ENCODE measurements at places on chromosomes 5 and 9. TPM values are rescaled to one million over a fixed set of nuclear protein-coding genes. Genes with fewer than 3 reads are reported as not detected.

- DNase-seq: no peak
These were observed 124.4 kb downstream of the EBF1 start for GRCh38 chr5:158975363-158975762.

Gene DMGDH
- 0.18 TPM for total RNA-seq

- DNase-seq: no peak
These were observed 71.4 kb downstream of the MYO10 start for GRCh38 chr5:16864631-16865131.

DNA sequence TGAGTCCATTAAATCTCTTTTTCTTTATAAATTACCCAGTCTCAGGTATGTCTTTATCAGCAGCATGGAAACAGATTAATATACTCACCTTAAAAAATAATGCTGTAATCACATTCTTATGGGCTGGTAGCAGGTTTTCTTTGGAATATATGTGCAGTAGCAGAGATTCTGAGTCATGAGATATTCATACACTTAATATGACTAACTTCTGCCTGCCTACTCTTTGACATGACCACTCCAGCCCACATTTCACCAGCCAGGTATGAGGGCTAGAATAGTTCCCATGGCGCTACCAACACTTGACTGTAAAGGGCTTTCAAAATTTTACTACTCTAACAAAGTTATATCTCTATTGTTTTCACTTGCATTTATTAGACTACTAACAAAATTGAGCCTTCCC, 74.1 kb upstream of the GHR start:
- DNase-seq: no peak

DNA sequence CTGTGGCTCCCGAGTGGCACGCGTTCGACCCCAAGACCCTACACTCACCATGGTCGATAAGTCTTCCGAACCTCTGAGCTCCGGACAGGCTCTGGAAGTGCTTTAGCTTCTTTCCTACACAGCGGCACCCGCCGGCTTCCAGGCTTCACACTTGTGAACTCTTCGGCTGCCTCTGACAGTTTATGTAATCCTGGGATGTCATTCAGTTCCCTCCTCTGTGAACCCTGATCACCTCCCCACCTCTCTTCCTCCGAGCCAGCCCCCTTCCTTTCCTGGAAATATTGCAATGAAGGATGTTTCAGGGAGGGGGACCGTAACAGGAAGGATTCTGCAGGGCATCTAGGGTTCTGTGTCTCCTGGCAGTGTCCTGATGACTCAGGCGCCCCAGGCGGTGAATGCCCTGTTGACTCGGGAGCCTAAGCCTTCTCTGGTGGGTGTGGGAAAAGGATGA, at the start of gene CD14:
Gene CD14 (minus strand): TSS at position 155 of the 451 bp plus-strand sequence. CDS start 104 bp downstream, at position 51.
- peak; percentile 58 for DNase-seq

DNA sequence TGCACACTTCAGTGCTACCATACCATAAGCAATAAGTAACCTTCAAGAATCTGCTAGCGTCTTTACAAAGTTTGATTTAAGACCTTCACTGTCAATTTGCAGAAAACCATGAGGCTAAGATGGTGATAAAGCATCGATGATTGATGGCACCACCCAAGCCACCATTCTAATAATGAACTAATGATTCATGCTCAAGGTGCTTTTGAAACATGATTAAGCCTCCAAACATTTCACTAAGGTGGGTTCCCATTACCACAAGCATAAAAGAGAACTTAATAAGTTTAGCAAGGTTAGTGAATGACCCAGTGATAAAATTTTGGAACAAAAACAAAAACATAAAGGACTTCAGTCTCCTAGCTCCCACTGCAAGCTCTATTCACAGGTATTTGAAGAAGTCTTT, 214.7 kb downstream of the FBXL17 start:
- no peak for DNase-seq

- peak; percentile 64 for DNase-seq
These were observed 60.4 kb upstream of the CAST start for GRCh38 chr5:96601715-96602244.

Gene FBN2
- total RNA-seq: 19.1 TPM

GRCh38 chr9:108316066-108316465, 539.7 kb downstream of the ACTL7B start:
- DNase-seq: no peak

GRCh38 chr5:79871364-79872120, 119.5 kb downstream of the MTX3 start:
- DNase-seq: no peak

- no peak for DNase-seq
These were observed 12.0 kb upstream of the QSOX2 start for GRCh38 chr9:136257381-136258298.

GRCh38 chr5:151872701-151873100, 52.0 kb downstream of the GLRA1 start:
- no peak for DNase-seq

Gene TEX48
- not detected for total RNA-seq
